ENCODE measurements at places on chromosomes 11 and 22.

- DNase-seq = no peak
Observed at GRCh38 chr11:121576531-121576930, 123.8 kb upstream of the SORL1-AS1 start.

DNA sequence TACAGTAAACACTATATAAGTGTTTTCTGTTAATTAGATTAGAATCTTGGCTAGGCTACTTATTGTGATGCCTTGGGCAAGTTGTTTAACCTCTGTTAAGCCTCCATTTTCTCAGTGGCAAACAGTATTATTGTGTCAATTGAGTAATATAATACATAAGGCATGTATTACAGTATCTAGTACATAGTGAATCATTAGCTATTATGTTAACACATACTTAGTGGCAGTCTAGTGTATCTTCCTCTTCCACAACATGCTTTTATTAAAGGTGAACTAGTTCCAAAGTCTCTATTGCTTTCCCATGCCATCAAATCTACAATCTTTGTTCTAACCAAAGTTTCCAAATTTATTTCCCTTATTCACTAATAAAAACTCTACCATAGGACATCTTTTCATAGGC lies 200.9 kb downstream of the SOX6 start:
- DNase-seq = no peak

DNA sequence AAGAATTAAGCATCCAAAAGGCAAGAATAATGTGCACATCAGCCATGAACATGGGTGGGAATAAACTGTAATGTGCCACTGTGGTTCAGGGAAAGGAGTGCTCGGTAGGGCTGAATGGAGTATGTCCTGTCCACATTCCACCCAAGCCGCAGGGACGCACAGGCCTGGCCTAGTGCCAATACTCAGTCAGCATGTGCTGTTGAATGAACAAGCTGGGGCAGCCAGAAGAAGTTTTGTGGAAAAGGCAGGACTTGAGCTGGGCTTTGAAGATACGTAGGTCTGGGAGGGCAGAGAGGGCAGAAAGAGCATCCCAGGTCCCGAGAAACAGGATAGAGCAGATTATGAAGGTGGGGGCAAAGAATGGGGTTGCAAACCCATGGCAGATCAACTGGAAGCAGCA lies 60.0 kb upstream of the PLET1 start:
- peak; percentile 90 for DNase-seq

GRCh38 chr22:47196881-47197772 lies 434.7 kb downstream of the TBC1D22A start:
- no peak for DNase-seq

DNA sequence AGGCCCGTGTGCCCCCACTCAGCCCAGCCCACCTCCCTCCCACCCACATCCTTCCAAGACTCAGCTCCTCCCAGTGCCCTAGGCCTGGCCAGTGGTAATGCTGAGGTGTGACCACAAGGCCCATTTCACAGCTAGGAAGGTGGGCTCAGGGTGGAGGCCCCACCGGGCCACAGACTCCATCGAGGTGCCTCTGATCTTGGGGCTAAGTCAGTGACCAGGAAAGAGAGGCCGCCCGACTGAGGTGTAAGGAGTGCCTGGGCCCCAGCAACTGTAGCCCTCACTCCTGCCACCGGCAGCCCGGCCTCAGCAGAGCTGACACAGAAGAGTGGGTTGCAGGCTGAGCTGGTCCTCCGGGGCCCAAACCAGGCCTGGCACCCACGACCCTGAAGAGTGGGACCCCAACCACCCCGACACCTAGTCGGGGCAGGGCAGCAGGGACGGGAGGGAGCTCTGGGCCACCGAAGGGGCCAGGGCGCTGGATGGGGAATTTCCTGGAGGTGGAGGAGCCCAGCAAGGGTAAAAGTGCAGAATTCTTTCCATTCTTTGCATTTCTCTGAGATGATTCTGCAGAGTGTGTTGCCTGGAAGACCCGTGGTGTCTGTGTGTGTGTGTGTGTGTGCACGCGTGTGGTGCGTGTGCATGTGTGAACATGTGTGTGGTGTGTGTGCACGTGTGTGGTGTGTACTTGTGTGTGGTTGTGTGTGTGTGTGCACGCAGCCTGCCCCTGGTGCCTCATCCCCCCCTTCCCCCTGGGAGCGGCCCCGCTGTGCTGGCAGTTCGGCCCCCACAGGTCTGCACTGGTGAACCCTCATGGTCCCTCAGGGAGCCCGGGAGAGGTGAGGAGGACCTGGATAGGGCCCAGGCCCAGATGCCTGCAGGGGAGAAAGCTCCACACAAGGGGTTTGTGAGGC lies 8.3 kb upstream of the PIM3 start:
- DNase-seq = peak; percentile 92

GRCh38 chr11:73387594-73388264 lies 11.5 kb downstream of the RELT start:
- DNase-seq = no peak

DNA sequence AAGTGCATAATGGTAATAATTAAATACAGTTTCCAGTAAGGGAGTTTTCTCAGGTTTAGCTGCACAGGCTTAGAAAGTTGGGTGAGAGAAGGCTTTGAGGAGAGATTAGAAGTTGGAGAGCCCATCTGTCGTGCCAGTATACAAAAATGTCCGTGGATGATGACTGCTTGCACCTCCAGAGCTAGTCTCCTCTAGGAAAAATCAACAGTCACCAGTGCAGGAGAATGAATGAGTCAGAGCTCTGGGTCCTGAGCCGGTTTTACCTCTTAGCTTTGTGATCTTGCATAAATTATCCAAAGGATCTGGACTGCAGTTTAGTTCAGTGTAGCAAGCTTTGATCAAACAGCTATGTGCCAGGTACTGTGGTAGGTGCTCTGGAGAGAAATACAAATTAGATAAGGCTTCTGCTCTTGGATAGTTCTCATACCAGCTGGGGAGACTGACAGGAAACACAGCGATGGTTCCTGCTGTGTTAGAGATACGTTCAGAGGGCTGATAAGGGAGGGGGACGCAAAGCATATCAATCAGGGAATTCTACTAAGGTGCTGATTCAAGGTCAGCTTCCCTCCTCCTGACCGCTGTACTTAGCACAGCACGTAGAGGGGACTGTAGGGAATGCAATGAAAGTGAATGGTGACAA lies 125.9 kb downstream of the TEAD1 start:
- DNase-seq = peak; percentile 70

- peak; percentile 39 for DNase-seq
Observed at GRCh38 chr11:86537541-86538222, 134.7 kb downstream of the ME3 start.

DNA sequence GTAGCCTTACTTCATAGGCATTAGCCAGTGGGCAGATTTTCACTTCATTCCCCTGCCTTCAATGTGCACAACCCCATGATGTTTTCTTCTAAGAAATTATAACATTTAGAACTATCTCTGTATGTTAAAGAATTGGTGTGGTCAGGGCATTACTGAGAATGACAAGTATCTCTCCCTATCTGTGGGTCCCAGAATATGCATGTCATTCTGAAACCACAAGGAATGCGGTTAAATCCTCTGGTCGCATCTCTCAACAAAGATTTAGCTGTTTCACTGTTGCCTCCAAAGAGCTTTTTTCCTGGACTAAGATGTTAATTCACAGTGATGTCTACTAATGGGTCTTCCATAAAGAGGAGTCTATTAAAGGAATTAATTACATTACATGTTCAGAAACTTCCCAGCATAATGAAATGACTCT lies 62.7 kb downstream of the LIF start:
- DNase-seq = peak; percentile 78

- no peak for DNase-seq
Observed at GRCh38 chr11:57547854-57548377, 10.5 kb downstream of the SMTNL1 start.

DNA sequence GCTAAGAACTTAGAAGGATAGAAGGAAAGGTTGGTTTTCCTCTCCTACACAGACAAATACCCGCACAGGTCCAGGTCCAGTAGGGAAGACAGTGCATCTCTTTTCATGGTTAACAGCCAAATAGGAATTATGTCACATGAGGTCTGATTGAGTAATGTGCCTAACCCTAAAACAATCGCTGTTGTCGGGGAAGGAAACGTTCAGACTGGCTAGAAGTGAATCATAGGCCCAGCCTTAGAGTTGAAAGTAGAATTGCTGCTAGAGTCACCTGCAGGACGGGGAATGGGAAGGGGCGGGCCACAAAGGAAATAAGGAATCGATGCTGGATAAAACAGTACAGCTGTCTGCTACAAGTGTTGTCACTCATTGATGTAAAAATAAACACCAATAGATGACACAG lies 12.4 kb upstream of the HTATIP2 start:
- no peak for DNase-seq

All from fibroblast of skin of right quadriceps (primary cell).